ENCODE measurements at places on chromosomes 7 and 10.

DNA sequence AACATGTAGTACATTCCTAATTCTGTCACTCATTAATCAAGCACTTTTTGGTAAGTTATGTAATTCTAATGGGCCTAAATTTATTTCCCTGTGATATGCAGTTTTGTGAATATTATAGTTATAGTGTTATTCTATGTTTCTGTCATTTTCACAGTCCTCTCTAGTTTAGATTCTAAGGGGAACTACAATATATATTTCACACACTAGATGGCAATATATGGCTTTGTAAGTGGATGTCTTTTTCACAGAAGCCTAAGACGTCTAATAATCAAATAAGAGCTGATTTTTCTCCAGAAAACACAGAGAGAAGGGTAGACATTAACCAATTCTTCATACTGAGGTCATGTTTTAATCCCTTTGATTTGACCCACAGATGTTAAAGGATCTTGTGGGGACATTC lies 18.0 kb downstream of the RNLS start:
- DNase-seq = no peak

GRCh38 chr7:64183126-64183742 lies 23.8 kb upstream of the ZNF735 start:
- DNase-seq = no peak

DNA sequence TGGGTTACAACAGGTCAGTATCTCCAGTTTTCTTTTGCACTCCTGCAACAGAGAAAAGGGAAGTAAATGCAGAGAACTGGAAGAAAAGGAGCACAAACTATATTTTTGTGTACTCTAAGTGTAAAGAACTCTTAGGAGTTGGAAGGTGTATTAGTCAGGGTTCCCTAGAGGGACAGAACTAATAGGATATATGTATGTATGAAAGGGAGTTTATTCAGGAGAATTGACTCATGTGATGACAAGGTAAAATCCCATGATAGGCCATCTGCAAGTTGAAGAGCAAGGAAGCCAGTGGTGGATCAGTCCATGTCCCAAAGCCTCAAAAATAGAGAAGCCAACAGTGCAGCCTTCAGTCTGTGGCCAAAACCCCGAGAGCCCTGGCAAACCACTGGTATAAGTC lies 22.6 kb upstream of the RAB18 start:
- DNase-seq = no peak

GRCh38 chr10:83410570-83410969 lies 728.7 kb upstream of the GHITM start:
- DNase-seq = no peak

DNA sequence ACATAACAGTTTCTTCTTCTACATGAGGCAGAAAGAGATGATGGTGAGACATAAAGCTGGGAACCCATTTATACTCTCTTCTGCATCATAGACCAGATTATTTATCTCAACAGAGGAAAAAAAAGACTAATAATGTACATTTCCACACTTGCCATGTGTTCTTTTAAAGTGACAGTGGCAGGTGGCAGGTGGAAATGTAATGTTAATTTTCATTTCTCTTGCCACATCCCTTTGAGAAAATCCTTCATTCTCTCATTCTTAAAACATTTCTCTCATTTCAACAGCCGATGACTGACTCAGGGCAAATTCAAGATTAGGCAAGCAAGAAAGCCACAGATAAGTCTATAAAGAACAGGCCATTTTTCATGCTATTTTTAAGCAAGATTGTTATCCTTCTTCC lies 635.6 kb upstream of the SORCS1 start:
- no peak for DNase-seq

- no peak for DNase-seq
Observed at GRCh38 chr7:37417107-37417474, 31.6 kb downstream of the ELMO1 start.

DNA sequence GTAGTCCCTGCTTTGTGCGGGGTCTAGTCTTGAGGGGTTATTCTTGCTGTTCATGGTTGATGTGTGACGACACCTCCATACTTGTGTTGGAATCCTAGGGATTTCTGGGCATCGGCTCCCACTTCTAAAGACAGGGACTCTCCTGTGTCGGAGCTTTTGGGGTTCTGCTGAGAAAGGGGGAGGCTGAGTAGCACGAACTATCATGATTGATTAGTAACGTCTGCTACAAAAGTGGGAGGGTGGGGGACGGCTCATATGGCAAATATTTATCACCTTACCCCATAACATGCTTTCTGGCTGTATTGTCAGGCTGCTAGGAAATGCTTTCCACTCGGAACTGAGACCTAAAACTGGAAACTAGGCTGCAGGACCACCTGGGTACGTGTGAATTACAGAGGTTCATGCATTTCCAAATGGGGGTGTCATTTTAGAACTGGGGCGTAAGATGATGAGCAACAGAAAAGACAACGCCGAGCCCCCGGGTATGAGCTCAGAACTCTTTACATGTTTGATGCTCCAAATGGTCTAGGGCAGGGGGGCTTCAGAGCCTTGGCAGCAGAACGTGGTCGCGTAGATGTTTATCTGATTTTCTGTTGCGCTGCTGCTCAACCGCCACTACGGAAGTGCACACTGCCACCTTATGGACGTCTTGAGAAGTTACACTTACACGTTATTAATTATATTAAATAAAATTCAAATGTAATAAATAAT lies 15.1 kb upstream of the NME8 start:
- no peak for DNase-seq

DNA sequence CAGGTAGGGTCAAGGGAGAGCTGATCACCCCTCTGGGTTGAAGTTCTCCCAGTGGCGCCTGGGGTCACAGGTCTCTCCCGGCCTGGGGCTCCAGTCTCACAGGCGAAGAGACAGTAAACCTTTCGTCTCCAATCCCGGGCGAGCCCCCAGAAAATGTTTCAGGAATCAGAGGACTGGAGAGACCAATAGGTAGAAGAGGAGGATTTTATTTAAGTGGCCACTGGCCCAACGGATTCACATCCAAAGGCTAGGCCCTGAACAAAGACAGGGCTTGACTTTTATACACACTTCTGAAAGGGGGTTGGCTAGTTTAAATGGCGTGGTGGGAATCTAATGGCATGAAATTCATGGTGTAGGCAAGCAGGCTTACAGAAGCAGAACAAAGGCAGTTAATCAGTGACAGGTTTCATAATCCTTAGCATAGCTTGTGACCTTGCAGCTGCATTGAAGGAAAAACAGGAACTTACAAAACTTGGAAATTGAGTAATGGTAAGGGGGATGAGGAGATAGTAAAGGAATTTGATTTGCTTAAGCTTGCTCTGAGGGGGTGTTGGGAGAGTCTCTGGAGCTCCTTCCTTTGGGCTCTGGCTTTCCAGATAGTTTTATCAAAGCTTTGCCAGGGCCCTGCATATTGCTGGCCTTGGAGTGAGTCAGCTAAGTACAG lies 105.5 kb downstream of the TRIM24 start:
- DNase-seq = no peak

Measured in omental fat pad (tissue), 4 donors.